ENCODE measurements at places on chromosomes 1 and 21. TPM values are rescaled to one million over a fixed set of nuclear protein-coding genes. Genes with fewer than 3 reads are reported as not detected.
A peak's percentile ranks its signal among the peaks of the same experiment; 100 is the strongest.

GRCh38 chr1:231194843-231195516 is 33.1 kb downstream of the TRIM67 start:
- H3K27ac ChIP-seq = no peak overlapping the region
- H3K4me3 ChIP-seq = no peak overlapping the region

DNA sequence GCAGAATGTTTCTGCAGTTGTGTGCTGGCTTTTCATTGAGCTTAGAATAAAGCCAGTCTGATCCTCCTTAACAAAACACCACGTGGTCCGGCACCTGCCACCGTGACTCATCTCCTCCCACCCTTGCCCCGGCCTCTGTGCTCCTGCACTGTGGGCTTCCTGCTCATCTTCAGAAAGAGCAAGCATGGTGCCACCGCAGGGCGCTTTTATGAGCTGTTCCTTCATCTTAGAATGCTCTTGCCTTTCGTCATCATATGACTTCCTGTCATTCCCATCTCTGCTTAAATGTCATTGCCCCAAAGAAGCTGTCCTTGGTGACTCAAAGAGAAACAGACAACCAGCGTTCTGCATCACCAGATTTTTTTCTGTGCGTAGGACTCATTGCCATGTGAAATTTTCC is 117.8 kb downstream of the HHAT start:
- no peak overlapping the region for H3K4me3 ChIP-seq
- H3K27ac ChIP-seq = peak overlapping the region; percentile 36
- H3K36me3 ChIP-seq = no peaks in the 10 kb centered on the region

- H3K4me1 ChIP-seq = no peaks in the 10 kb centered on the region
- DNase-seq = no peak
- no peak overlapping the region for H3K4me3 ChIP-seq
- peaks cover 47% of the 10 kb centered on the region for H3K27me3 ChIP-seq
- H3K27ac ChIP-seq = no peak overlapping the region
These were observed 149.3 kb upstream of the WNT4 start for GRCh38 chr1:22292011-22292788.

DNA sequence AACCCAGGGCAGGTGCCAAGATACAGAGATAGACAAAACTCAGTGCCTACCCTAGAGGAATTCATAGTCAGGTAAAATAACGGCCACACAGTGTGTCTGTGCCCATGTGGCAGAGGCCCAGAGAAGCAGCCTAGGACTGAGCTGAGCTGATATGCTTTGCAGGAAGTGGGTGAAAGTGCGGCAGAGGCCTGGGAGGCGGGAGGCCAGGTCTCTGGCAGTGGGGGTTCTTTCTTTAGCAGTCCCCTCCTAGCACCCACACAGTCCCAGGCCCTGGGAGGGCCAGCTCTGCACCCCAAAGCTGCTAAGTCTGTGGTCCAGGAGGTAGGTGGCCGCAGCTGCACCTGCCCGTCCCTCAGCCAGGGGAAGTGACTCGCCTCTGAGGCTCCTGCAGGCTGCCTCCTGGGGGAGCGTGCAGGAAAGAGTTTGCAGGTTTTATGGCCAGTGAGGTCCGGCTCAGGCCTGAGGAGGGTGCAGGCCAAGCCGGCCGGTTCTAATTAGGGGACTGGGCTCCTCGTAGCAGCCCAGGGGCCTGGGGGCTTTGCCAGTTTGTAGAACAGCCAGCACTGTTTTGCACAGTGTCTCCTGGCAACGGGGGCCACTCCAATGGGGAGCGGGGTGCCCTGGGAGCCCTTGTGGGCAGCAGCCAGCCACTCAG is 107.9 kb downstream of the SPSB1 start:
- H3K27me3 ChIP-seq = peaks cover 2% of the 10 kb centered on the region
- DNase-seq = no peak
- peak overlapping the region; percentile 64 for H3K27ac ChIP-seq
- H3K4me3 ChIP-seq = peak overlapping the region; percentile 15
- peaks cover 7% of the 10 kb centered on the region for H3K4me1 ChIP-seq
- H3K36me3 ChIP-seq = no peaks in the 10 kb centered on the region

- no peaks in the 10 kb centered on the region for H3K36me3 ChIP-seq
- no peaks in the 10 kb centered on the region for H3K27me3 ChIP-seq
- peaks cover 39% of the 10 kb centered on the region for H3K4me1 ChIP-seq
- H3K4me3 ChIP-seq = peak overlapping the region; percentile 0
- DNase-seq = no peak
- peak overlapping the region; percentile 56 for H3K27ac ChIP-seq
These were observed 211.1 kb downstream of the ST6GALNAC3 start for GRCh38 chr1:76285578-76286135.

DNA sequence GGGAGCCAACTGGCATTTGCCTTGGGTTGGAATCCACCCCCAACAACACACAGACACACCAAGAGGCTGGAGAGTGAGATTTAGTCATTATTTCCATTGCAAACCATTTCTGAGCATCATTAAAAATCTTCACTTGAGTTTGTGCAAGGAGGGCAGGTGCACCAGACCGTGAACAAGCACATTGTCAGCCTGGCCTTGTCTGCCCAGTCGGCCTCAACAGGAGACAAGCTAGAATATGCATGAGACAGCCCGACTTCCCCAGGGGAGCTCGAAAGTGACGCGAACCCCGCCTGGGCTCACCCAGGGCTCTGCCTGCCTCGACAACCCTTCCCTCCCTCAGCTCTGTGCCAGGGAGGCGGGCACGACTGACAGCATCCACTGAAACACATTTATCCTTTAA is 15.4 kb upstream of the GUCA2B start:
- no peak for DNase-seq
- no peaks in the 10 kb centered on the region for H3K36me3 ChIP-seq
- H3K27ac ChIP-seq = no peak overlapping the region

DNA sequence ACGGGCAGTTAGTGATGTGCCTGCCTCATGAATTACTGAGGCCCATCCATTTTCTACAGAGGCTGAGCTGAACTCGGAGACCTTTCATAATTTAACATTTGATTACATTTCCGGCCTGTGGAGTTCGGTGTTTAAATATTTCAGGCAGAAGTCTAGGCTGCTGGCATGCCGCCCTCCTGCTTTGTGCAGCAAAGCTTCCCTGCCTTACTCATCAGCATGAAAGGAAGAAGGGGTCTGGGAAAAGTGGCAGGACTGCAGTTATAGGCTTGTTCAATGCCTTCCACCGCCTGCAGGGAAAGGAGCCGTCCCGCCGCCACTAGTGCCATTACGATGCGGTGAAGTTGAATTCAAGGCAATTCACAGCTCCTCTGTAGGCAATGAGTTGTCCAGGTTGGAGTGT is 527.9 kb downstream of the NPHP4 start:
- H3K36me3 ChIP-seq = no peaks in the 10 kb centered on the region
- no peak overlapping the region for H3K4me3 ChIP-seq
- no peaks in the 10 kb centered on the region for H3K27me3 ChIP-seq

GRCh38 chr1:61641578-61642336 is 83.2 kb downstream of the TM2D1 start:
- H3K4me1 ChIP-seq = peaks cover 12% of the 10 kb centered on the region
- no peaks in the 10 kb centered on the region for H3K27me3 ChIP-seq
- peak overlapping the region; percentile 83 for H3K27ac ChIP-seq

The NHLH2 gene
- not detected for total RNA-seq

- no peak for DNase-seq
- no peaks in the 10 kb centered on the region for H3K36me3 ChIP-seq
- no peak overlapping the region for H3K4me3 ChIP-seq
- H3K4me1 ChIP-seq = no peaks in the 10 kb centered on the region
- H3K27me3 ChIP-seq = no peaks in the 10 kb centered on the region
- no peak overlapping the region for H3K27ac ChIP-seq
These were observed 847.8 kb downstream of the MRPL39 start for GRCh38 chr21:24759348-24760075.

The TNFRSF14 gene
- 190 TPM for total RNA-seq
